T follicular helper cell (primary cell): ENCODE measurements at places on chromosomes 12 and 14.

- DNase-seq = no peak
Measured at GRCh38 chr12:77433799-77434198, 368.4 kb upstream of the E2F7 start.

DNA sequence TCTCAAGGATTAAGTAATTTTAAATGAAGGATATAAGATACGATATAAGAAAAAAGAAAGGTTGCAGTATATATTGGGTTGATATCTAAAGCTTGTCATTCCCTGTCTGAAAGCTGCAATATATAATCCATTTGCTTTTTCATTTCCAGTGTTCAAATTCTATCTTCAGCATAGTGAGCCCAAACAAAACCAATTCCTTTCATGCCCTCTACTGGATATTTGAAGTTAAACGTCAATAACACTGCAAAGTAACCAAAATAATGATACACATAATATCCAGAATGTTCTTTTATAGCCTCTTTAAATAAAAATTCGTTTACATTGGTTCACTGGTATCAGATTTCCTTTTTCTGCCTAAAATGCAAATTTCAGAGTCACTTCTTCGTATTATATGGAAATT is 64.5 kb upstream of the DAAM1 start:
- no peak for DNase-seq

DNA sequence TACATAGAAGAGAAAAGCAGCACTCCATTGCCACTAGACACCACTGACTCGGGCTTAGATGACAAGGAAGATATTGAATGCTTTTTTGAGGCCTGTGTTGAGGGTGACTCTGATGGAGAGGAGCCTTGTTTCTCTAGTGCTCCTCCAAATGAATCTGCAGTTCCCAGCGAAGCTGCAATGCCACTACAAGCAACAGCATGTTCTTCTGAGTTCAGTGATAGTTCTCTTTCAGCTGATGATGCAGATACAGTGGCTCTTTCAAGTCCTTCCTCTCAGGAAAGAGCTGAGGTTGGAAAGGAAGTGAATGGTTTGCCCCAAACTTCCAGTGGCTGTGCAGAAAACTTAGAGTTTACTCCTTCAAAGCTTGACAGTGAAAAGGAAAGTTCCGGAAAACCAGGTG is 114.5 kb upstream of the NPAS3 start:
- DNase-seq = no peak

GRCh38 chr12:130119241-130119861 is 42.9 kb upstream of the FZD10 start:
- no peak for DNase-seq

GRCh38 chr14:101087614-101088394 is 184.3 kb upstream of the RTL1 start:
- no peak for DNase-seq

DNA sequence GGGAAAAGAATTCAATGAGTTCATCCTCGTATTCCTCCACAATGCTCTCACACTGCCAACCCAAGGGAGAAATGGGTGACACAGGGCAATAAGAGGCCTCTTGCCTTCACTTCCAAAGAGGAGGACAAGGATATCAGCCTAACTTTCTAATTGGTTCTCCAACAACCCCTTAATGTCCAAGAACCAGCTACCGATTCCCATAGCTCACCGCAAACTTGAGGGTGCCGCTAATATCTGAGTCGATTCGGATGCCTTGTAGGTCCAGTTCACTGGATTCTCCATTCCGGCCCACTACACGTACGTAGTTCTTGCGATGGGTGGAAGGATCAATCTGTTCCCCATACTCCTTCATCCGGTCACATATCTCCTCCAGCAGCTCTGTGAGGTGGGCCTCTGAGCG is 4.8 kb downstream of the CNPY2 start:
- DNase-seq = no peak
